ENCODE measurements at places on chromosomes 4 and X. TPM values are rescaled to one million over a fixed set of nuclear protein-coding genes. Genes with fewer than 3 reads are reported as not detected.

The C4orf51 gene
- total RNA-seq, result not detected

- DNase-seq, result no peak
These were observed 22.2 kb downstream of the PHKA2 start for GRCh38 chrX:18961686-18962085.

DNA sequence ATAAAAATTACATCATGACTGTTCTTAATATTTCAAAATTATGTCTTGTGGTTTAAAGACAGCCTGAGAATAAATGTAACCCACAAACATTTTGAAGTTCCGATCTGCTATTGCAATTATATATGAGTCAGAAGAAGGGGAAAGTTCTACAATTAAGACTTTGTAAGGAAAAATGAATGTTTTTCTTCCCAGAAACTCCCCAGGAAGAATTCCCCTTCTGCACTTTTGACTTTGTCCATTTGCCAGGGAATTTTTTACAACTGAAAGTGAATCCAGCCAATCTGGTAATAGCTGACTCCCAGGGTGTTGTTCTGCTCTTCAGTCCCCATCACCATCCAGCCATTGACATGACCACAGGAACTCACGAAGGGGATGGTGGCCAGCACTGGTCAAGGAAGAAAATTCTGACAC is 61.6 kb upstream of the NOCT start:
- peak; percentile 74 for DNase-seq

GRCh38 chr4:126558596-126558995 is 1074.2 kb upstream of the INTU start:
- DNase-seq, result no peak

DNA sequence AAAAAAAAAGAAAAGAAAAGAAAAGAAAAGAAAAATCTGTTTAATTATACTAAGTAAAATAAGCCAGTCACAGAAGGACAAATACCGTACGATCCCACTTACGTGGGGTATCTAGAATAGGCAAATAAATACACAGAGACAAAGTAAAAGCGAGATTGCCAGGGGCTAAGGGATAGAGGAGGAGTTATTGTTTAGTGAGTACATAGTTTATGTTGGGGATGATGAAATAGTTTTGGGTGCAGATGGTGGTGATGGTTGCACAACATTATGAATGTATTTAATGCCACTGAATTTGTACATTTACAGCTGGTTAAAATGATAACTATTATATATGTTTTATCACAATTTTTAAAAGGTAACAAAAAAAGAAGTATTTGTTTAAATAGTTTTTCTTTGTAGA is 7.1 kb downstream of the CA5B start:
- DNase-seq, result no peak

- DNase-seq, result no peak
These were observed 16.5 kb upstream of the GALNT7 start for GRCh38 chr4:173152104-173152503.

Data from RPMI7951 (cell line).